Epithelial cell of esophagus (primary cell): ENCODE measurements at places on chromosomes 13 and 19.

DNA sequence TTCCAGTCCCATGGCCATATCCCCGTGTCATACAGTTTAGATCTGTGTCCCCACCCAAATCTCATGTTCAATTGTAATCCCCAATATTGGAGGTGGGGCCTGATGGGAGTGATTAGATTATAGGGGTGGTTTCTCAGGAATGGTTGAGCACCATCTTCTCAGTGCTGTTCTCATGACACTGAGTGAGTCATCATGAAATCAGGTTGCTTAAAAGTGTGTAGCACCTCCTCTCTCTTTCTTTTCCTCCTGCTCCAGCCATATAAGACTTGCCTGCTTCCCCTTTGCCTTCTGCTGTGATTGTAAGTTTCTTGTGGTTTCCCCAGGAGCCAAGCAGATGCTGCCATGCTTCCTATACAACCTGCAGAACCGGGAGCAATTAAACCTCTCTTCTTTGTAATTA, 197.8 kb downstream of the NALCN start:
- DNase-seq: peak; percentile 73

- no peak for DNase-seq
These were observed 23.4 kb downstream of the PIAS4 start for GRCh38 chr19:4030981-4031380.

GRCh38 chr19:5804516-5805461, at the start of gene NRTN:
NRTN (plus strand) TSS chr19:5805067; CDS start chr19:5824166, 19,099 bp downstream.
- DNase-seq: no peak

GRCh38 chr19:12975221-12975741, 5.9 kb downstream of the DAND5 start:
- DNase-seq: no peak

DNA sequence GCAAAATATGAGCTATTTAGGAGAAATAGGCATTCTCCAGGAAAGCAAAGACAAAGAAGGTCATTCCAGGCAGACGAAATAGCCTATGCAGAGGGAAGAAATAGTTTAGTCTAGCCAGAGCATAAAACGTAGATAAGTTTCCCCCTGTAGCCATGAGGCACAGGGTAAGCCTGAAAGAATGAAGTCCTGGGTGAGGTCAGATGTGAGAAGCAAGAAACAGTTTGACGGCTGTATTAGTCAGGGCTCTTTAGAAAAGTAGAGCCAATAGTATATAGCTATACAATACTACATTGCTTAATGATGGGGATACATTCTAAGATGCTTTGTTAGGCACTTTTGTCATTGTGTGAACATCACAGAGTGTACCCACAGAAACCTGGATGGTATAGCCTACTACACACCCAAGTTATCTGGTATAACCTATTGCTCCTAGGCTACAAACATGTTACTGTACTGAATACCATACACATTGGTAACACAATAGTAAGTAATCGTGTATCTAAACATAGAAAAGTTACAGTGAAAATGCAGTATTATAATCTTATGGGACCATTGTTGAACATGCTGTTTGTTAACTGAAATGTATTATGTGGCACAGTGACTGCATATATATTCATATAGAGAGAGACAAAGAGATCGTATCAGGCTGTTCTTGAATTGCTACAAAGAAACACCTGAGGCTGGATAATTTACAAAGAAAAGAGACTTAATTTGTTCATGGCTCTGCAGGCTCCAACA, 59.3 kb upstream of the WDFY2 start:
- peak; percentile 75 for DNase-seq

DNA sequence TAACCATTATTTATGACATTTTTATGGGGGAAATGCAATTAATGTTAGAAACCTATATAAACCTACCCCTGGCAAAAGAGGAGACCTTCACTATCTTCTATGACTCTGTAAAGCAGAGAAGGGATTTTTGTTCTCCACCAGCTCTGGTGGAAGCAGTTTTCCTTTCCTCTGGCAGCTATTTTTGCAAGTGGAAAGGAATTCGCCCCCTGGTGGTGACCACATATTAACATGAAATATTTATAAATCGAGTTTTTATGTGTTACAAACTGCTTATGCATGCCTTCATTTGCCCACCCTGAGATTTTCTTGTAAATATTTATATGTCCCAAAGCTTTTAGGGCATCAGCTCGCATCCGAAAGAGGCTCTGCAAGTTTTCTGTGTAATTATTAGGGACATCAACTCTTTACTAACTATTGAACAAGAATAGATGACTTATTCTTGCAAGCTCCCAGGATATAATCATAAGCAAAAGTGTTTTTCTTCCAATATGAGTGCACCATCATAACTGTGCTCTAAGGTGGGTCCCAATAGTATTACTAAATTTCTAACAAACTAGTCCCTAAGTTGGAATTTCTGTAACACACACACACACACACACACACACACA, 62.4 kb downstream of the SERTM1 start:
- DNase-seq: peak; percentile 66

DNA sequence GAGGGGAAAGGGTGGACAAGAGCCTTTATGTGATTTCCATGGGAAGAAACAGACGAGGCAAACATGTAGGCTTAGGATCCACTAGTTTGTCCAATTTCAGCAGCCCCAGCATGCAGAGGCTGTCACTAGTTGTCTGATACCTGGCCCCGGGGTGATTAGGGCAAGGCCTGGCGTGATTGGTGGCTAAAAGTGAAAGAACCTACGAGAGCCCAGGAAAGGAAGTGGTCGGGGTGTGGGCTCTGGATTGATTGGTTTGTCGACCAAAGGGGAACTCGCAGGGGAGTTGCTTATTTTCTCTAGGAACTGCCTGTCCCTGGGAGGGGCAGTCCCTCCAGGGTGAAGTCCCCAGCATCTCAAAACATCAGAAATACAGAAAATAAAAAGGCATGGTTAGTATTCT, 64.2 kb upstream of the UQCRFS1 start:
- DNase-seq: no peak

DNA sequence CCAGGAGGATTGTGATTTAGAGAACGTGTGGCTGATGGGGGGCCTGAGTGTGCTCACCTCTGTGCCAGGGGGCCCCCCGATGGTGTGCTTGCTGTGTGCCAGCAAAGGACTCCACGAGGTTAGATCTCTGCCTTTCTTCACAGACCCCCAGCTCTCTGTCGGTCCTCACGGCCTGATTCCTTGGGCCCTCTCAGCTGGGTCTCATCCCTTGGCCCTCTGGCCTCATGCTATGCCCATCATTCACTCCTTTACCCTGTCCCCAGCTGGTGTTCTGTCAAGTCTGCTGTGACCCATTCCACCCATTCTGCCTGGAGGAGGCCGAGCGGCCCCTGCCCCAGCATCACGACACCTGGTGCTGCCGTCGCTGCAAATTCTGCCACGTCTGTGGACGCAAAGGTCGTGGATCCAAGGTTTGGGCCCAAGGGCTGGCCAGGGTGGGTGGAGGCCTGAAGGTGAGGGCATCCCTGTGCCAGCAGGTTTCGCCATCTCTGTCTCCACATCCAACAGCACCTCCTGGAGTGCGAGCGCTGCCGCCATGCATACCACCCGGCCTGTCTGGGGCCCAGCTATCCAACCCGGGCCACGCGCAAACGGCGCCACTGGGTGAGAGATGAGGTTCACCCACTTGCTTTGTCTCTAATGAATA, 7.5 kb downstream of the KMT2B start:
- DNase-seq: no peak

- DNase-seq: no peak
These were observed 10.0 kb upstream of the NDUFS7 start for GRCh38 chr19:1373534-1374249.

GRCh38 chr19:18481505-18482222, 40.2 kb downstream of the ELL start:
- DNase-seq: no peak

DNA sequence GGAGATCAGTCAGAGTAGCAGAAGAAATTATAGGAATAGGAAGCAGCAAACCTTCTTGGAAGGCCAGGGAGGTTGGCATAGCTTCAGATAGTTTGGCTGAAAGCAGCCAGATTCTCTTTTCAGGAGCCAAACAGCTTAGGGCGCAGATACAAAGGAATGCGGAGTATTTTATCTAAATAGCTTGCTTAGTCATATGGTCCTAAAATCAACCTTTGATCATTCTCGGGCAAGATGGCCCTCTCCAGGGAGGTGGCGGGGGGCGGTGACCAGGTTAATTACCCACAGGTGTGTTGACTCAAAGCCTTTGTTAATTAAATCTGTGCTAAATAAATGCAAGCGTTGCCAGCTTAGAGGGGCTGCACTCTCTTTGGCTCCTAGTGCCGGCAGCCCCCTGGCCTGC, 12.5 kb upstream of the NCR1 start:
- DNase-seq: no peak

- DNase-seq: no peak
These were observed 23.0 kb downstream of the TUBA3C start for GRCh38 chr13:19158526-19159174.

GRCh38 chr13:98875146-98875729, 102.6 kb downstream of the DOCK9 start:
- no peak for DNase-seq
